Right ventricle myocardium superior (tissue), 1 donor: ENCODE measurements at places on chromosomes 5 and 9.

DNA sequence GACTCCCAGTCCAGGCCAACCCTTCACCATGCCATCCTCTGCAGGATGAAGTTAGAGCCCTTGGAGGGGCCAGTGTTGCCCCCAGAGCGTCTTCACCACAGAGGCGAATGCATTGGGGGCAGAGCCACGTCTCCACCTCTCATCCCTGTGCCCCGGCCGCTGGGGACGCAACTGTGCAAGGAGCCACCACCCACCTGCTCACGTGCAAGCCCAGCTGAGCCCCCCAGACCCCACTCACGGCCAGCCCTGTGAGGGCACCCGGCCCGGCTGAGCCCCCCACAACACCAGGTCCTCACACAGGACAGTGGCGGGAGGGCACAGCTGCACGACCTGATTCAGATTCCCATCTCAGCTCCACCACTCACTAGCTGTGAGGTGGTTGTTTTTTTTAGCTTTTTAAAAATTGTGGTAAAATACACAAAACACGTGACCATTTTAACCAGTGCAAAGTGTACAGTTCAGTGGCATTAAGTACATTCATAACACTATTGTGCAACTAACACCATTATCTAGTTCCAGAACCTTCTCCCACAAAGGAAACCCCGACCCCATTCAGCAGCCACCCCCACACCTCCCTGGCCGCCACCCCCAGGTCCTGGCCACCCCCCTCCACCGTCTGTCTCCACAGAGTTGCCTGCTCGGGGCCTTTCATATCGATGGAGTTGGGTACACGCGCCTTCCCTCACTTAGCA, 33.5 kb upstream of the UBAC1 start:
- no peak for DNase-seq

- no peak for DNase-seq
These were observed 20.6 kb upstream of the HAND1 start for GRCh38 chr5:154498591-154498990.

DNA sequence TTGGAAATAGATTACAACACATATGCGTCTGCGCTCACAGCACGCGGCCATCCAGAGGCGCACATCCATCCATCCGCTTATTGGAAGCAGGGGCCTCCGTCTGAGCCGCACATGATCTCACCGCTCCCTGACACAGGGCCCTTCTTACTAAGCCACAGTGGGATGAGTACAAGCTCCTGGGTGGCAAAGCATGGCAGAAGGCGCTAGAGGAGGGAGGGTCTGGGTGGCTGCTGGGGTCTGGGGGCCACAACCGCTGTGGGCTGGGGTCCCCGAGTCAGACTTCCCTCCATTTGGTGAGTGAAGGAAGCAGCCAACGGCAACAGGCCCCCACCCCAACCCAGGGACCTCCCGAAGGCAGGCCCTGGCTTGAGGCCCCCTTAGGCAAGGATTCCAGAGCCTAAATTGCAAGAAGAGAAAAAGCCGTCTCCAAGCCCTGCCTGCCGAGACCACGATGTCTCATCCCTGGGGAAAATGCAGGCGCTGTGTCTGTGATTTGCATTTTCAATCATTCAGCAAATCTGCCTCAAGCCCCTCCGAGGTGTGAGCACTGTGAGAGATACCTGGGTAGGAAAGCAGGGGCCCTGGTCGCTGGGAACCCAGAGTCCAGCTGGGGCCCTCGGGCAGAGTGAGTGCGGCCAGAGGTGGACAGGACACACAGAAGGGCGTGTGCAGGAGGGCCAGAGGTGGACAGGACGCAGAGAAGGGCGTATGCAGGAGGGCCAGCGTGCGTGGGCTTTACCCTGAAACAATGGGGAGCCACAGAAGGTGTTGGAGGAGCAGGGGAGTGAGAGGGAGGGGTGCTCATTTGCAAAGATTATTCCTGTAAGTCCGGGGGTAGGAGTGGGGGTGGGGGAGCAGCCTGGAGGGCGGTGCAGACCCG, 135.7 kb downstream of the OLFM1 start:
- no peak for DNase-seq

GRCh38 chr5:149298163-149298562, 26.5 kb downstream of the AFAP1L1 start:
- DNase-seq: no peak

GRCh38 chr5:104400941-104401340, 838.4 kb upstream of the NUDT12 start:
- no peak for DNase-seq

DNA sequence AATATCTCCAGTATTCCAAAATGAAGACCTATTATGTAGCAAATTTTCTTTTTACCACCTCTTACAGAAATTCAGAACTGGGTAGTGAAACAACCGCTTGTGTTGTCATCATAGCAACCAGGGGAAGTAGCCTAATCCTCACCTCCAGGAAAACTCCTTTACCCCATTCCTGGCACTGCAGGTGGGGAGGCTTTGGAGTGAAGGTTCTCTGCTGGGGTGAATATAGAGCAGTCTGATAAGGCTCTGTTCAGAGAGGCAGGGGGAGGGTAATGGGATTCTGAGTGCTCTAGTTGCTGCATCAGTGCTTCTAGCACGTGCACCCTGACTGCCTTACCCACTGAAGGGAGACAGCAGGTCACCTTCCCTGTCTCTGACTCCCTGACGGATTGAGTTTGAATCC, 116.2 kb downstream of the MAN2A1 start:
- no peak for DNase-seq

GRCh38 chr5:669842-670395, 23.2 kb downstream of the TPPP start:
- DNase-seq: peak; percentile 42

DNA sequence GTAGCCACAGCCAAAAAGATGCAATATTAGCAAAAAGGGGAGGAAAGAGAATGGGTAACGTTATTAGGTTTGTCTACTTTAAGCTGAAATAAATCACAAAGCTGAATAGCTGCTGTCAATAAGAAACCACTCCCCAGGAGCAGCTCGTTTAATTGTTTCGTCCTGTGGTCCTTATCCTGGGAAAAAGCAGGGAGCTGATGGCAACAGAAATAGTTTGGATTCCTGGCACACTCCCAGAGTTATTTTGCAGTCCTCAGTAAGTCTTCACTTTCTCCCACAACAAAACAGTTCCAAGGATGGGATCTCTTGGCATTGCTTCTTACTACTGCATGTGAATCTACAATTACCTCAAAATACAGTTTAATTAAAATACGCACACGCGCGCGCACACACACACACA, 28.8 kb downstream of the FRMD3 start:
- no peak for DNase-seq

- no peak for DNase-seq
These were observed 175.1 kb downstream of the SNX18 start for GRCh38 chr5:54692631-54693030.

GRCh38 chr5:65828022-65828896, 98.1 kb upstream of the ERBIN start:
- DNase-seq: no peak

- DNase-seq: no peak
These were observed 70.5 kb upstream of the SPTLC1 start for GRCh38 chr9:92185681-92186080.

- no peak for DNase-seq
These were observed 13.4 kb upstream of the CCDC112 start for GRCh38 chr5:115309751-115310370.

- no peak for DNase-seq
These were observed 214.9 kb downstream of the ADAMTSL1 start for GRCh38 chr9:18688581-18689565.

GRCh38 chr5:111673891-111674626, 82.9 kb downstream of the NREP start:
- no peak for DNase-seq

DNA sequence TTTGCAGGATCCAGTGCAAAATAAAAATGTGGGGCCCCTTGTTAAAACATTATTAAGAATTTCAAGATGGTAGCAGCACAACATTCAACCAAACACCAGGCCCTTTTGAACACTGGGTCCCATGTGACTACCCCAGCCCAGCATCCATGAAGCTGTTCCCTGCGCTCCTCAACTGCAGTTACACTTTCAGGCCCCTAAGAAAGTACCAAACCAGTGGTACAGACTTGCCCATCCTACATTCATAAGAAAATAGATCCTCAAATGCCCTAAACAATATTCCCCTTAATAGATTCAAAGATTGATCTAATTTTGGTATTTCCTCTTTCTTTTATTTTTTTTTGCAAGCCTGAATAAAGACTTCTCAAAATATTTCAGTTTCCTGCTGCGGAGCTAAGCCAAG, 201.7 kb downstream of the EFNA5 start:
- DNase-seq: no peak

DNA sequence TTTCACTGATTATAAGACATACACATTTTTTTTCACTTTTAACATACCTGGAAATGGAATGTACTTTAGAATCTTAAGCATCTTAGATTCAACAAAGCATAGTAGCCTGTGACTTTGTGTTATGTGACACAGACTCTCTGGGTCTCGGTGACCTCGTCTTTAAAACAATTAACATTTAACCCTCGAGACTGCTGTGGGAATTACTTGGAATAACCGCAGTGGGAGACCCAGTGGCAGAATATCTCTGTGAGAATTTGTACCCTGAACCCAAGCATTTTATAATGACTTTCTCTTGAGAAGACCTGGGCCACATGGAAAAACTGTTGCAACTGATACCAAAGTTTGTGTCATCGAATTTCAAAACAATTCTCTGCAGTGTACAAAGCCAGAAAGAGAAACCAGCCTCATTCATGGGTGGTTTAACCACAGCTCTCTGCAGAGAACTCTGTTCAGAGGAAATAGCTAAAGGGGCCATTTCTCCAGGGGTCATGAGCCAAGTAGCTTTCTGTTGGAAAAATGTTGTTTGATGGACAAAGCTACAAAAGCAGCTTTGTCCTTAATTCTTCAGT, 10.0 kb upstream of the RETREG1 start:
- no peak for DNase-seq

- no peak for DNase-seq
These were observed 65.1 kb upstream of the NMUR2 start for GRCh38 chr5:152470167-152470566.

- peak; percentile 52 for DNase-seq
These were observed 1.6 kb downstream of the SLC22A5 start for GRCh38 chr5:132370971-132371602.

DNA sequence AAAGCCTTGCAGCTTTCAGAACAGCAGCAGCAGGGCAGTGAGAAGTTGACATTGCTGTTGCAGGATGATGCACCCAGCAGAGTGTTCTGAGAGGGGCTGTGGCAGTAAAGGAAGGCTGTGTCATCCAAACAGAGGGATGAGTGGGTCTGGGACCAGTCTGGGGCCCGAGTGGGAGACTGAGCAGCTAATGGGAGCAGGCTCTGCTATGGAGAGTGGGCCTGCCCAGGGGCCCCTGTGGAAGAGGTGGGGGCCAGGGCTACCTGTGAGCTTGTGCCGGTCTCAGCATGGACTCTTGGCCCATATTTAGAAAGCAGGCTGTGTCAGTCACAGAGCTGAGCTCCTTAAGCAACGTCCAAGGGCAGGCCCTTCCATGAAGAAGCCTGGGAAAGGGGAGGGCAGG, 26.0 kb upstream of the PITX1 start:
- DNase-seq: no peak

GRCh38 chr9:71795097-71795813, 26.9 kb upstream of the CEMIP2 start:
- DNase-seq: no peak

GRCh38 chr5:148029131-148029530, 34.6 kb upstream of the SPINK5 start:
- DNase-seq: no peak

DNA sequence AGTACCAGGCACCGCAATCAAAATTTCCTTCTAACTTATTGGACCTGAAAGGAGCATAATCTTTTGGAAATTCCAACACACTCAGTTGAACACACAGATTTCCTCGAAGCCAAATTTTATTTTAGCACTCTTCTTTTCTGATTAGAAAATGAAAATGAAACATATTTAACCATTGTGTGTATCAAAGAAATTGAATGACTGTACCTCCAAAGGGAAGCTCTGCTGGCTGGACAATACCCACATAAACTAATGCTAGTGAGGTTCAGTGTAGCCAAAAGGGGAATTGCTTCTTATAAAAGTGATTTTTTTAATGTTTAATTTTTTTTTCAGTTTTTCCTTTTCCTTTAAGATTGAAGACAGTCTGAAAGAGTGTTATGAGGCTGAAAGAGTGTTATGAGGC, 239.6 kb upstream of the NREP start:
- DNase-seq: no peak

DNA sequence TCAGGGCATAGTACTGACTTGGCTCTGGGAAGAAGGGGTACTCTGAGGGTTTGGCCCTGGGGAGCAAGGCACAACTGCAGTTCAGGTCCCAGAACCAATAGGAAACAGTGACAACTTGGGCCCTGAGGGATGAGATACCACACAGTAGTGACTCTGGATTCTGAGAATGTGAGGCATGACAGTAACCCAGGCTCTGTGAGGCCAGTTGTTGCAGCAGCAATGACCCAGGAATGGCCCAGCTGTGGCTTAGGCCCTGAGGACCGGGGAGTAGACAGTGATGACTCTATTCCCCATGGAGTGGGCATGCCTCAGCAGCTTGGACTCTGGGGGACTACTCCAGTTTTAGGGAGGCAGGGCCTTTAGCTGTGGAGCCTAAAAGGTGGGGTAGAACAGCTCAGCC, 21.5 kb upstream of the NFIL3 start:
- no peak for DNase-seq

- DNase-seq: peak; percentile 71
These were observed 10.5 kb upstream of the TRAF1 start for GRCh38 chr9:120937127-120937526.

DNA sequence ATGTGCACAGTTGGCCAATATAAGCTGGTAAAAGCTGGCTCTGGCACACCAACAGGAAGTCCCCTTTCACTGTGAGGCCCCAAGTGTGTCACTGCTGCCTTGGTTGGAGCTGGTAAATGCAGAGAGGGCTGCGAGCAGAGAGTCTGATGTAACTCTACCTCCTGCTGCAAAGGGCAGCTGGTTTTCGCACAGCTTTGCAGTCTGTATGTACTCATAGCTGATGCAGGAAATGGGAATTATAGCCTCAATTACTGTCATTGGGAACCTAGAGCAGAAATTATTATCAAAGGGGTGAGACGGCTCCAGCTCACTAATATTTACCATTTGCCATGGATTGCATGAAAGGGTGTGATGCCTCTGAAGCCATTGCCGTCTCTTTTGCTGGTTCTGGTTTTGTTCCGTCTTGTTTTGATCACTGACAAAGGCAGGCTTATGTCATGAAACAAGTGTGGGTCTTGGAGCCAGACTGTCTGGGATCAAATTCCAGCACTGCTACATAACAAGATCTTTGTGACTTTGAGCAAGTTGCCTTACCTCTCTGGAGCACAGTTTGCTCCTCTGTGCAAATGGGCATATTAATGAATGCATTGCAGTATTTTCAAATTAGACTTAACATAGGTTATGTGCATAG, 124.3 kb upstream of the SLC25A48 start:
- DNase-seq: no peak

- no peak for DNase-seq
These were observed 32.5 kb upstream of the TRIO start for GRCh38 chr5:14110680-14111079.

DNA sequence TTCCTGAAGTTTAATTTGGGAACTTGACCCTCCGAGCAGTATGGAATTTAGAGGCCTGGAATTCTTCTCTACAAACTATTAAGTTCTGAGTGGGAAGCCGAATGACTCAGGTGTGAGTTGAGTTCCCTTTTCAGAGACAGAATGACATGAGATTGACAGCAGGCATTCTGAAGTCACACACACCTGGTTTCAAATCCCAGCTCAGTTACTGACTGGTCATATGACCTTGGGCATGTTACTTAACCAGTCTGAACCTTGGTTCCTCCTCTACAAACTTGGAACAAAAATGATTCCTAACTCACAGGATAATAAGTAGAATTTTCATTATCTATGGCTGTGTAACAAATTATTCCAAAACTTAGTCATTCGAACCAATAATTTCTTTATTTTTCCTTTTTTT, 45.5 kb upstream of the GPBP1 start:
- DNase-seq: no peak
